GM18507 (cell line): ENCODE measurements at places on chromosomes 2 and 18.

- DNase-seq: no peak
Measured at GRCh38 chr2:133422931-133423351, 145.3 kb downstream of the NCKAP5 start.

GRCh38 chr18:67417864-67418523 lies 98.5 kb downstream of the DSEL start:
- DNase-seq: peak; percentile 2

- no peak for DNase-seq
Measured at GRCh38 chr18:77146249-77147080, 13.9 kb upstream of the MBP start.

DNA sequence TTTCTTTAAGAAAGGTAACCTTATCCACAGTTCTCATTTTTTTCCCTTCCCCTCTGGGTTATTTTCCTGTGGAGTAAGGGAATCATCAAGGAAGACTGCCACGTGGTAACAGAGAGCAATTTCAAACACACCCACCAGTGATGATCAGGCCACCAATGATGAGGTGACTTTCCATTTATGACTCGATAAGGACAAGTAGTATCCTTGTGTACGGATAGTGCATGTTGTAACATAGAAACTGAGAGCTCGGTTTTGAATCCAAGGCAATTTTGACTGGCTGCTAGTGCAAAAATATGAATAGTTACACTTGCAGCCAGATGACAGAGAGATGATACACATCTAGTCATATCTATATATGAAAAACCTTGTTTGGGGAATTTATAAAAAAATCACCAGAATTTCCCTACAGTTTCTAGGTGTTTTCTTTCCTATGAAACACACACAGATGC lies 143.6 kb upstream of the TCF4 start:
- no peak for DNase-seq

DNA sequence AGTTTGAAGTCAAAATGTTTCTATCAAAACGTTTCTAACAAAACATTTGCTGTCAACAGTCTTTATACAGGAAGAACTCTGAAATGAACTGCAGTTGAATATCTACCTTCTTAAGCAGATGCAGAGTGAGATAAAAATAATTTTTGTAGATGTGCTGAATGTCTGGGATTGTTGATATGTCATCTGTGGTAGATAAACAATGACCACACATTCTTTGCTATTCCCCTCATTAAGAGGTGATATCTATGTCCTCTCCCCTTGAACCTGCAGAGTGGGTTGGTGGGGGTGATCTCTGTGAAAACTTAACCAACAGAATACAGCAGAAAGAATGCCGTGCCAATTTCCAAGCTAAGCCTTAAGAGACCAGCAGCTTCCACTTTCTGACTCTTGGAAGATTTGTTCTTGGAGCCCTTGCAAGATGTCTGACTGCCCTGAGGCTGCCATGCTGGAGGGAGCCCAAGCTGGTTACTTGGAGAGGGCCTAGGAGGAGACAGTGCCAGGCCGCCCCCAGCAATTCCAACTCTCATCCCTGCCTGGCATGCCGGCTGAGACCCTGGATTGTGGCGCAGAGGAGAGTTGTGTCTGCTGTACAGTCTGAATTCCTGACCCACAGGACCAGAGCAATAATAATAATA lies 80.8 kb downstream of the COLEC12 start:
- no peak for DNase-seq

DNA sequence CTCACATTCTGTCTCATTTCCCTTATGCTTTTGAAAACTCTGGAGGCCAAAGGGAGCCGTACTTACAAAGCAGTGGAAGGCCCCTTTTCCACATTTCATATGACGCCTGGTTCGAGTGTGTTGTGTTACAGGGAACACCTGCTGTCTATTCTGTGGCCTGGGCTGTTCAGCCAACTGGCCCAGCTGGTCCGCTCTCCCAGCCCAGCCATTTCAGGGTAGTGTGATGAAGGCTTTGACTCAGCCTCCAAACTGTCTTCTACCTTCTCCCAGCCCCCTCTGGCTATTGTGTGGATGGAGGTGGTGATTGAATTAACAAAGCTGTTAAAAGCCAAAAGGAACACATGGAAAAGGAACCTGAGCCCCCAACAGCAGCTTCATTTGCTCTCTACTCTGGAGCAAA lies 233.8 kb downstream of the ICOS start:
- no peak for DNase-seq

GRCh38 chr2:133503323-133503722 lies 64.9 kb downstream of the NCKAP5 start:
- peak; percentile 15 for DNase-seq

DNA sequence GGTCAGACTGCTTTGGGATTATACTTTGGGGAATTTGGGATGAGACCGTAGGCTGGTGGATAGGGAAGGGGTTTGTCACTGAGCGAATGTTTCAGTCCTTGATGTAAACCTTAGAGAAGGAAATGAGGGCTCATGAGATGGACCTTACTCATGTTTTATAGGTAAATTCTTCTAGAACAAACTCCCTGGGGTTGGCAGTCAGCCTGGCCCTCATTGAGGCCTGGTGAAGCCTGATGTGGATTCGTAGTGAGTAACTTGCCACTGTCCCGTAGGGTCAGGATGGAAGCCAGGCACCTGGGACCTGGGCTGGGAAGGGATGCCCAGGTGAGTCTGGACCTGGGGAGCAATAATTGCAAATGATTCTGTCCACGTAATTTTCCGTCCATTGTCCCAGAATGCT lies 258.3 kb downstream of the LPIN1 start:
- no peak for DNase-seq

DNA sequence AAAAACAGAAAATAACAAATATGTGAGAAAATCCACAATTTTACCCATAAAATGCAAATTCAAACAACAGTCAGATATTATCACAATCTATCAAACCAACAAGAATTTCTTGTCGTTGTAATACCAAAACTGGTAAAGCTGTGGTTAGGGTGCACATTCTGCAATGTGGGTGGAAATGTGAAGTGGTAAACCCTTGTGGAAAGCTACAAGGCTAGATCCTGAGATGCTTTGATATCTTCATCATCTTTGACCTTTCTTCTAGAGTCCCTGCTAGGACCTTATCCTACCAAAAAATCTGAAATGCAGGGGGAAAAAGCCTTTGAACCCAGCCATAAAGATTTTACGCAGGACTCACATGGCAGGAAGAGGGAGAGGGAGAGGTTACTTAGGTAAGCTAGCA lies 17.2 kb upstream of the ATG16L1 start:
- no peak for DNase-seq

DNA sequence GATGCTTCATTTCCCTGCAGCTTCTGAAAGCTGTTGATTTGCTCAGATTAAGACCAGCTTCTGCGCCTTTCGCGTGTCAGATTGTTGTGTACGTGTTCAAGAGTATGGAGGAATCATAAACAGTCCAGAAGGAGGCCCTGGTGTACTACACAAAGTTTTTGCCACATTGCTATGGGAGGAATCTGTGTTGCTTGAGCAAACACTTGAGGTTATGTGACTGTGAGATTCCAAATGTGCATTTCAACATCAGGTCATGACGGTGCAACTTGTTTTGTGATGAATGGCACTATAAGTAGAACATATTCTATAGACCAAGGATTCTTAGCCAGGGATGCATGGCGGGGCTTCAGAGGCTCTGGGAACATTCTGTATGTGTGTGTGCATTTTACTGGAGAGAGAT lies 35.0 kb downstream of the SRSF7 start:
- DNase-seq: no peak

DNA sequence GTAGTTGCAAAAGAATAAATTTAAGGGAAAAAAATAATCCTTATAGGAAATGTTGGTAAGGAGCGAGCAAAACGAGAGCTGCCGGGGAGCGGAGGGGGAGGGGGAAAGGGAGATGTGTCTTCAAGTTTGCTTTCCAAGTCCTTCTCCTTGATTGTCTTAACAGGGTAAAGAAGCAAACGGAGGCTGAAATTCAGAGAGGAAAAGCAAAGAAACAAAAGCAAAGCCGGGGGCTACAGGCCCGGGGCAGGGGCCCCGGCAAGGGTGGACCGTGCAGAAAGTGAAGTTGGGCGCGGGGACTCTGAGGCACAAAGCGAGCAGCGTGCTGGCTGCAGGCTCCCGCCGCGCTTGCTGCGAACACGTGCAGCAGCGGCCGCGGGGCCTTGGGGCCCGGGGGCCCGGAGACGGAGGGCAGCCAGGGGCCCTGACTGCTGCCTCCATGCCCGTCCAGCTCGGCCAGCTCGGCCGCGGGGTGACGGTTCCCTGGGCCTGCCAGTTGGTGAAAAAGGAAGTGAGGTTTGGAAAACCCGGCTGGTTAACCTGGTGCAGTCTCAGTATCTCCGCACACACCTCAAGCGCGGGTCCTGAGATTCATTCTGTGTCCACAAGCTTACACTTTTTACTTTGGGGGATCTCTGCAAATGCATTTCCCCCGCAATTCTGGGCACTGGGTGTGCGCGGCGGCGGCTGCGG lies 4.1 kb downstream of the BCL11A start:
- DNase-seq: no peak

DNA sequence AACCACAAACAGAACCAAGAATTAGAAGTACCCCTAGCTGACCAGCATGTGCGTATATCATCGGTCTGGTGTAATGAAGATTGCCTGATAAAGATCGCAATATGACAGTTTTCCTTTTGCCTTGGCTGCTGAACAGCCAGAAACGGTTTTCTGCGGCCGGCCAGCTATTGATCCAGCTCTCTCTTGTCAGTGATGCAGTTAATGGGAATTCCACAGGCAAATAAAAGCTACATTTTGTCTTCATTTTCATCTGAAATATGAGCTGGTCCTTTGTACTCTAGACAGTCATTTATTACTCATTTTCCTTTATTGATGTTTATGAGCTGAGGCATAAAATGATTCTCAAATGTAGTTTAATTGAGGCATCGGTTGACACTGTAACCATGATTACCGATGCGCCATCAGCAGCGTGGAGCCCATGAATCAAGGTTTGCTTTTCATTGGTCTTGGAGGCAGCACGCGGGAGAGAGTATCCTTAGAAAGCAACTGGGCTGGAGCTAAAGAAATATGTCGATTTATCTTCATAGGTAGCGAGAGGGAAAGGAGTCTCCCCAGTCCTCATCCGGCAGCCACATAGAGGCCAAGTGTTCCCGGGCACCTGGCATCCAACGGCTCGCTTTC lies 535.2 kb downstream of the GALR1 start:
- no peak for DNase-seq

DNA sequence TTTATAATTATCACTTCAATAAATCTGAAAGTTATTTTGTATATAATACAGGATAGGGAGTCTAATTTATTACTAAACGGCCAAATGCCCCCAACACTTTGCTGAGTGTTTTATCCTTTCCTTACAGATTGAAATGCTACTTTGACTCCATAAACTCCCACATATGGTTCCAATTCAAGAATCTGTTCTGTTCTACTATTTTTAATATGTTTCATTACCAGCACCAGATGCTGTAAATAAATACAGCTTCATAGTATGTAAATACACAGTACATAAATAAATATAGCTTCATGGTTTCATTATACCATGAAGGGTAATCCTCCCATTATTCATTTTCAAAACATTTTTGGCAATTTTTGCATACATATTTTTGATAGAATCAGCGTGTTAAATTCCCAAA lies 34.0 kb upstream of the MREG start:
- no peak for DNase-seq

DNA sequence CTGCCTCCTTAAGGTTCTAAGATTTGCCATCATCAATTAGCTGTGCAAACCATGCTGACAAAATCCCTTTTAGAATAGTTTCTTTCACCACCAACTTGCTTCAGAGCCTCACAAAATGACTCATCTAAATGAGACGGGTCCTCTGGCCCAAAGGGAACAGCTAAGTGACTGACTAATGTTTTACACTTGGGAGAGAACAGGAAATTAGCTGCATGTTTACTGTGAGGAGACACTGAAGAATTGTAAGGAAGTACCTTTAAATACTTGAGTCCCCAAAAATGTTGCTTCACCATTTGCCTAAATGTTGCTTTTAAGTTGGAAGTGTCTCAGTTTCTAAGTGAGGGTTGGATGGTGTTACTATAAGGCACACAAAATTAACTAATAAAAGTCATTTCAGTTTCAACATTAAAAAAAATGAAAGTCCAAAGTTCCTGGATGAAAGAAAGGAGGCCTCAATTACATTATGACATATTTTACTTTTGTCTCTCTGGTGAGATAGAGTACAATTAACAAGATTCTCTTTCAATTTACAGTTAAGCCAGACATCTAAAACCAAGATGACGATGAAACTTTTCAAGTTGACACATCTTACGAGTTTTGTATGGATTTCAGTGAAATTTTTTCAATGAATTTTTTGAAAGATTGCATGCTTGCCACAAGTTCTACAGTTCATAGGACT lies 229.1 kb upstream of the FN1 start:
- DNase-seq: no peak

DNA sequence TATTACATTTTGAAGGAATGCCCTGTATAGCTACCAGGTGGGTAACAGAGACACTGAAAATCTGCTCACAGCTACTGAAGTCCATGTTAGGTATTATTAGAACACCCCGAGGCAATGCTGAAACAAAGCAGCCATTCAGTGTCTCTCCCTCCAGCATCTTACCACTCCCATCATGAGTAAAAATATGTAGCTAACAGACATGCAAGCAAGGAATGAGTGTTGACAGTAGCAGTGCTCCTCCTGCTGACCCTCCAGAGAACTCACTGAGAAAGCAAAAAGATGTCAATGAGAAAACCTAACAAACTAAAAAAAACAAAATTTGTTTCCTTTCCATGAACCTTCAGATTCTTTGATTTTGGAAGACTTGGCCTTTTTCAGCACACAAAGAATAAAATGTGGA lies 393.9 kb downstream of the LRRTM1 start:
- DNase-seq: no peak

- DNase-seq: no peak
Measured at GRCh38 chr18:8816220-8816619, 110.9 kb downstream of the MTCL1 start.
